Activated T-helper 9 cell treated with anti-CD3 and anti-CD28 coated beads, Interleukin-2, amount 50 U/mL, for 16 hours (primary cell): ENCODE measurements at places on chromosomes 2 and 18.

- no peak for DNase-seq
Measured at GRCh38 chr2:176826356-176826755, 386.2 kb upstream of the HNRNPA3 start.

- DNase-seq, result no peak
Measured at GRCh38 chr2:70887550-70888246, 48.0 kb upstream of the ATP6V1B1 start.

DNA sequence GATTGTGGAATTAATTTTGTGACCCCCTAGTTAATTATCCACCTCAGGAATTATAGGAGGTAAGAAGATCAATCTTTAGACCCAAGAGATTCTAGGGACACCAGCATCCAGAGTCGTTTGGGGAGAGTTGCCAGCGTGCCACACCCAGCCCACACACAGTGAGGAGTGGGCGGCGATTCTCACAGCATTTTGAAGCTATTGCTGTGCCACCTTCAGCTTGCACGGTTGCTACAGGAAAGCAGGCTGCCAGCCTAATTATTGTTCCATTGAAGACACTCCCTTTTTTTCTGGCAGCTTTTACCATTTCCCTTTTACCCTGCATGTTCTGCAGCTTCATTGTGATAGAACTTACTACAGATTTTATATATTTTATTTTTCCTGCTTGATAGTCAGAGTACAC lies 13.1 kb upstream of the MYL12A start:
- no peak for DNase-seq

- DNase-seq, result no peak
Measured at GRCh38 chr18:10318691-10318970, 135.8 kb upstream of the APCDD1 start.

GRCh38 chr2:239277401-239278085 lies 123.3 kb downstream of the HDAC4 start:
- no peak for DNase-seq

DNA sequence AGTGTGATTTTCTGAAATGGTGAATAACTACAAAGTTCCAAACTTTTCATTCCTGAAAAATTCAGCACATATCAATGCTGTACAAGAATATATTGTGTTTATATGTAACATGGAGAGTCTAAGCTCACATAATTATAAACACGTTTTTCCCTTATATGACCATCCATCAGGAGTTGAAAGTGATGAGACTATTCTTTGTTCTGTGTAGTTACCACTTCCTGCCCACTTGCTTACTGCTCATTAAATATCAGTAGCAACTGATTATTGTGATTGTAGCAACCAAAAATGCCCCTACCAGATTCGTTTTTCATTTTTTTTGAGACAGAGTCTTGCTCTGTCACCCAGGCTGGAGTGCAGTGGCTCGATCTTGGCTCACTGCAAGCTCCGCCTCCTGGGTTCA lies 30.8 kb downstream of the OTX1 start:
- DNase-seq, result no peak

- no peak for DNase-seq
Measured at GRCh38 chr2:235064976-235065375, 113.2 kb downstream of the SH3BP4 start.

DNA sequence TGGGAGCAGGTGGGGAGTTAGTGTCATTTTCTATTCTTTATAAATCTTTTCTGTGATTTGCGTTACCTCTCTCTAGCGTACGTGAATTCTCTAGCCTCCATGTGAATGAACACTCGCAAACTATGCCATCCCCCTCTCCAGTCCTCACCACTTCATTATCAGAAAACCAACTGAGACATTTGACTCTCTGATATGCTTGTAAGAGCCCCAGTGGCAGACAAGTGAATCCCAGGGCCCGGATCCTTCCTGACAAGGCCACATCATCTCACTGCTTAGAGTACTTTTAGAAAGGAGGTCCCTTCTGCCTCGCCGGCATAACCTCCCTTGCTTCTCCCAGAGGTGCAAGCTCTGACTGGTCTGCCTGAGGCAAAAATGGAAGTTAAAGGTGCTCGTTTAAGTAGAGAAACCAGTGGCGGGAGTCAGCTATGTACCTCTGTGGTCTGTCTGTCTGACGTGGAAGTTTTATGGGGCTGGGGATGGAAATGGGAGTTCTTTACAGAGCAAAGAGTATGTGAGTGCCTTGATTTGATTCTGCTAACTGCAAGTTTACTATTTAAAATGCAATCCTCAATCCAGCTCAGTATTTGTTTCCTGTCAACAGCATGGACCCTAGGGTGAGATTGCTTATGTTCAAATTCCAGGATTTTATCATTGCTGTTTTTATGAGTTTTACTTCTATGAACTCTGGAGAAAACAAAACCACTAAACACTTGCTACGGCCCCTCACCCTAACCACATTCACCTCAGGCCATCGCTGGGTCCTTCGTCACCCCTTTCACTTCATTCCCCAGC lies 114.9 kb upstream of the MSTN start:
- no peak for DNase-seq

GRCh38 chr2:151258121-151258520 lies 3.5 kb downstream of the RBM43 start:
- no peak for DNase-seq

DNA sequence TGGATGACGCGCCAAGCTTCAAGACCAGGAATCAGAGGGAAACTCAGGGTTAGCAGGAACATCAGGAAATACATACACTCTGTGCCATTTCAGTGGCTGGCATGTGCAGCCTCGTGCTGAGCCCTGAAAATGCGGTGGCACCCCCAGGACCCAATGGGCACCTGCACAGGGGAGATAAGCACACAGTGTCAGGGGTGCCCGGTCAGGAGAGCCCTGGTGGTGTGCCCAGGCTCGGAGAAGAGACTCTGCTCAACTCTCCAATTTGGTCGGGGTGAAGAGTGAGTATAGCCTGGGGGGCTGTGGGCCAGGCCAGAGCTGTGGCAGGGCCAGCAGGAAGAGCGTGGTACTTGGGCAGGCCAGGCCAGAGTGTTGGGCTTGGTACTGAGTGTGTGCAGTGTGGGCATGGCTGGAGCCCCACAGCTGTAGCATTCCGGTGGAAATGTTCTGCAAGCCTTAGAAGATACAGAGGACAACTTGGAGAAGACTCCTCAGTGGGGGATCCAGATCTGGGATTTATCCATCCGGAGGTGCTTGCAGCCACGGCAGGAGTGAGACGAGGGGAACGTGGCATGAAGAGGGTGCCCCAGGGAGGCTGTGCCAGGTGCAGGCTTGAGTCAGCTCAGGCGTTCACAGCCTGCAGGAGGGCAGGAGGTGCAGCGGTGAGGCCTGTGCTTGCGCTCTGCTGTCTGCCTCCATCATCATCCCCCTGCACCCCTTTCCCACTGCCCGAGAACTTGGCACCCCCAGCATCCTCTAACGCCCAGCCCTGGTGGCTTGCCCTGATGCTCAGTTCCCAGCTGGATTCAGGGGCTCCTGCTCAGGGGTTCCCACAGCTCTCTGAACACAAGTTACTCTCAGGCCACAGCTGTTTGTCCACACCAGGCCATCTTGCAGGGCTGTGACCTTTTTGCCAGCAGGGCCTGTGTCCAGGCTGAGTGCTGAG lies 451.7 kb upstream of the HS6ST1 start:
- no peak for DNase-seq

DNA sequence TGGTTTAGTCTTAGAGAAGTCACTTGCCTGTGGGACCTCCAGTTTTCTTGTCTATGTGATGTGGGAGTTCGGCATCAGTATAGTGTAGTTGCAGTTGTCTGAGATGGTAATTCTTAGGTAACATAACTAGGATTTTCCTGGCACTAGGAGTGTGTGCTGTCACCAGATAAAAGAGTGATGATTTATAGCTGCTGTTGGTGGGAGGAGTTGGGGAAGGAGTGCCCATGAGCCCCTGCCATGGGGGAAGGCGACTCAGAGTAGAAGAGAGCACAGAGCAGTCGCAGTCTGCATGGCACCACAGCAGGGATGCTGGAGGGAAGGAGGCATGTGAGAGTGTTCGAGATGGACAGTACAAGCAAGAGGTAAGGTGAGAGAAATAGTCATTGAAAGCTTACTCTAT lies 38.7 kb downstream of the ATP9B start:
- no peak for DNase-seq

DNA sequence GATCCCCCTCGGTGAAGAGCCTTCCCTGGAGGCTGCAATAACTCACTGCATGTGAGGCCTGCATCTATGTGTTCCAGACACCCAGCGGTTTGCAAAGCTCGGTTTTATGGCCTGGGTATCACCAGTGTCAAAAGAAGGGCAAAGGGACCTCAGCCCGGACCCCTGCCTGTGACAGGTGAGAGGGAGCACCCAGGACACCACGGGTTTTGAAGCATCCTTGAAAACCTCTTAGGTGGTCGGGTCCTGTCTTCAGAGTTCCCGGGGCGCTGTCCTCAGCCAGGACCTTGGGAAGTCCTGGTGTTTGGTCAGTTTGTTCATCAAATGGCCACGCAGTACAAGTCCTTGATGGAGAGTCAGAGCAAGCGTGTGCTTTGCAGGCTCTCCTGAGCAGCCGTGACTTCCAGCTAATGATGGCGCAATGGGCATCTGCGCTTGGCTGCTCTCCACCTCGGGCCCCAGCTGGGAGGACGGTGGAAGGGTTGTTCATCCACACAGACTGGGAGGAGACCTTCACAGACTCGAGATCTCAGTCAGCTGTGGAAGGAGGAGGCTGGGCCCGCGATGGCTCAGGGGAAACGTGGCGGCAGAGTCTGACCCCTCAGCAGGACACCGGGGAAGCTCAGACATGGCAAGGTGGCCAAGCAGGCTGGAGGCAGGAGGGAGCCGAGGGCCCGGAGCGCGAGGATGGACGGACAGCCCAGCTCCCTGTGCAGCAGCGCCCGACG lies 113.1 kb upstream of the GPC1 start:
- no peak for DNase-seq

- DNase-seq, result no peak
Measured at GRCh38 chr2:61450144-61450543, 20.7 kb downstream of the USP34 start.

GRCh38 chr2:9204939-9205338 lies 1.7 kb upstream of the ASAP2 start:
- DNase-seq, result no peak

DNA sequence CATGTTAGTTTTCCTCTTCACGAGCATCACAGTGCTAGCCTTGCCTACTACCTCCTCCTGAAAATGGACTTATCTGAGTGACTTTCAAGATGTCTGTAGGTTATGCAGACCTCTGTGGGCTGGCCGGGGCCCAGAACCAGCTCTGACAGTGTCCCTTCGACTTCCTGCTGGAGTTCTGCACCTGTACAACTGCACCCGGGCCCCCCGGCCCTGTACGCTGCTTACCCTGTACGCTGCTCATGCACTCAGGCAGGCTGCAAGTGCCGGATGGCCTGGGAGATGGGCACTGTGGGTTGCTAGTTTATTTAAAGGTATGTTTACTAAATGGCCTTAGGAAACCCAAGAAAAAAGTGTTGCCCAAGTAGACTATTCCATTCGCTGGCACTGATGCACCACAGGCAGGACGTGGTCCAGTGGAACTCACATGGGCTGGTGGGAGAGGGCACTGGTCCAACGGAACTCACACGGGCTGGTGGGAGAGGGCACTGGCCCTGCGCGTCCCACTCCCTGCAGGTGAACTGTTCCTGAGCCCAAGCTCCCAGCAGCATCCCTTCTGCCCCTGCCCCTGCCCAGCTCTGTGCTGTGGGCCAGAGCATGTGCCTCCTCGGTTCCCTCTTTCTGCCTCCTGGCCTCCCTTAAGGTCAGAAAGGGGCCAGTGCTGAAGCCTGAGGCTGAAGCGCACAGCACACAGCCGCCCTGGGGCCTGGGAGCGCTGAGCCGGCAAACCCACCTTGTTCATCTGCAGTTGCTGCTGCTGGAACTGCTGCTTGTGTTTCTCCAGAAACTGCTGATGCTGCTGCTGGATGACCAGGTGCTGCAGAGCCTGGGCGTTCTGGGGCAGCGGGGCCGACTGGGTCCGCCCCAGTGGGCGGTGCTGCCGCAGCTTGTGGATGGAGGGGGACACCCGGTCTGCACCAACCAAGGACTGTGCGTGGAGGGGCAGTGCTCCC lies 274.8 kb downstream of the HDAC4 start:
- no peak for DNase-seq
